ENCODE measurements at places on chromosomes 4 and X. TPM values are rescaled to one million over a fixed set of nuclear protein-coding genes. Genes with fewer than 3 reads are reported as not detected.

GRCh38 chr4:74132944-74133343 lies 25.0 kb upstream of the MTHFD2L start:
- no peak for DNase-seq
- H3K36me3 ChIP-seq, result no peaks in the 10 kb centered on the region
- no peak overlapping the region for H3K27ac ChIP-seq
- H3K27me3 ChIP-seq, result peaks cover 4% of the 10 kb centered on the region
- no peak overlapping the region for H3K4me3 ChIP-seq

GRCh38 chr4:88761342-88761741 lies 63.7 kb upstream of the NAP1L5 start:
- H3K27me3 ChIP-seq, result no peaks in the 10 kb centered on the region
- no peaks in the 10 kb centered on the region for H3K4me1 ChIP-seq
- no peaks in the 10 kb centered on the region for H3K36me3 ChIP-seq
- no peak overlapping the region for H3K4me3 ChIP-seq
- no peak overlapping the region for H3K27ac ChIP-seq
- DNase-seq, result no peak

DNA sequence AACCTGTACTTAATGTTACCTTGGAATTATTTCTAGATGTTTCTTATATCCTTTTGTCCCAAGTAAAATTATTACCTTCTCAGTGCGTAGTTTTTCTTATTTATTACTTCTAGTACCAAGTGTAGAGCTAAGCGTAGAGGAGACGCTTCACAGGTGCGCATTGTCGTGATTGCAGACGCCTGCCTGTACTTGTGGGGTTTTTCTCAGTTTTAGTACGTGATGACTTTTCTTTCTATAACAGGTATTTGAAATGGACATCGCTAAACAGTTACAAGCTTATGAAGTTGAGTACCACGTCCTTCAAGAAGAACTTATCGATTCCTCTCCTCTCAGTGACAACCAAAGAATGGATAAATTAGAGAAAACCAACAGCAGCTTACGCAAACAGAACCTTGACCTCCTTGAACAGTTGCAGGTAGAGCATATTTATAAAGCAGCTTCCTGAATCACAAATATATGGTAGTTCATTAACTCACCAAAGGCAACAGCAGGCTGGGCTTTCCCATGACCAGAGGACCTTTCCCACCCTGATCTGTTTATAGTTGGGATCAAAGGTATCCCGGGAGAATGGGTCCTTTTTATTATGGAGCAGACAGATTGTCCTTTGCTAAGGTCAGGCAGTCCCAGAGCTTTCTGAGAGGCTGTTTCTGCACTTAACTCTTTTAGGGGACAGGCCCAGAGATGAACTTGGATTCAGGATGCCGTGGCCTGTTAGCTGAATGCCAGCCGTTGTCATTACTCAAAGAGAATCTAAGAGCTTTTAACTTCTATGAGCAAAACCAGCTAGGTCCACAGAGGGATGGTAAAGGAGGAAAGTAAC lies 172.9 kb downstream of the PTTG2 start:
- DNase-seq, result peak; percentile 17
- H3K27me3 ChIP-seq, result no peaks in the 10 kb centered on the region
- peak overlapping the region; percentile 57 for H3K27ac ChIP-seq
- peaks cover 4% of the 10 kb centered on the region for H3K36me3 ChIP-seq

DNA sequence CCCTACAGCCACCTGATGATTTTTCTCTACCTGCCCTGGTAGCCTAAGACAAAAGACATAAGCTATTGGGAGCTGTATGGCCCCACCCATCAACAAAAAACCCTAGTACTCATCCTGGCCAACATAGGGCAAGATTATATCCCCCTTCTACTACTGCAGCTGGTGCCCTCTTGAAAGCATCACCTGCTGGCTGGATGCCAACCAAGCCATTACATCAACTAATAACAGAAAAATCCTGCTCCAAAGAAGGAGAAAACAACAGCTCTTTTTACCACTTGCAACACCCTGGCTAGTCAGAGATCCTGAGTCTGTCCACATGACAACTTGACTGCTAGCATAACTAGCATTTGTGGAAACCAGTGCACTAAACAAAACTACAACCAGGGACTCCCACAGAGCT lies 43.6 kb upstream of the UPRT start:
- peaks cover 7% of the 10 kb centered on the region for H3K4me1 ChIP-seq
- H3K4me3 ChIP-seq, result no peak overlapping the region
- H3K36me3 ChIP-seq, result no peaks in the 10 kb centered on the region
- H3K27me3 ChIP-seq, result no peaks in the 10 kb centered on the region
- H3K27ac ChIP-seq, result no peak overlapping the region

DNA sequence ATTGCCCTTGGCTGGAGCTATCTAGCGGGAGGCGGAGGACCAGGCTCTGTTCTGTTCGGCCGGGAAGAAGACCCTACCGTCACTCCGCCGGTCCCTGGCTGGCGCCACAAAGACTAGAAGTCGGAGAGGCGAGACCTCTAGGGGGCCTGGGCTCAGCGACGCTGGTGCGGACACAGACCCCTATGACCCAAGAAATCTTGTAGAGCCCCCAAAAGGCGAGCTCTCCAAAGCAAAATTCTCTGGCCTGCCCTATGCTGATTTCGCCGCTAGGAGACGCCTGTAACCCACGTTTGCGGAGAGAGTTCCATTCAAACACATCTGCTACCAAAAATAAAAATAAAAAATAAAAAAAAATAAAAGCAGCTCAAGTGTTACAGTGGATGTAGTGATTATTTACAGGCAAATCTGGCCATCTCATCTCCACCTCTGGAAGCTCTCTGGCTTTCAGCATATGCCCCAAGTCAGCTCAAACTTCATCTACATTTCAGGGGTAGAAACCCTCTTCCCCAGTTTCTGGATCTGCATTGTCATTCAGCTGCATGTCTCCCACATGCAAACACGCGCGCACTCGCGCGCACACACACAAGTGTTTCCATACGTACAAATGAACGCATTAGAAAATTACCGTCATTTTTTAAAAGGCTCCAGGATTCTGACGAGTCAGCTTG lies 2.4 kb upstream of the PCDH10 start:
- no peak overlapping the region for H3K4me3 ChIP-seq
- no peaks in the 10 kb centered on the region for H3K36me3 ChIP-seq
- no peak overlapping the region for H3K27ac ChIP-seq
- H3K27me3 ChIP-seq, result peaks cover 9% of the 10 kb centered on the region

- DNase-seq, result no peak
- no peak overlapping the region for H3K27ac ChIP-seq
- H3K4me3 ChIP-seq, result no peak overlapping the region
- H3K36me3 ChIP-seq, result no peaks in the 10 kb centered on the region
- no peaks in the 10 kb centered on the region for H3K4me1 ChIP-seq
- no peaks in the 10 kb centered on the region for H3K27me3 ChIP-seq
Measured at GRCh38 chrX:29590921-29591320, 624.4 kb upstream of the MAGEB2 start.

DNA sequence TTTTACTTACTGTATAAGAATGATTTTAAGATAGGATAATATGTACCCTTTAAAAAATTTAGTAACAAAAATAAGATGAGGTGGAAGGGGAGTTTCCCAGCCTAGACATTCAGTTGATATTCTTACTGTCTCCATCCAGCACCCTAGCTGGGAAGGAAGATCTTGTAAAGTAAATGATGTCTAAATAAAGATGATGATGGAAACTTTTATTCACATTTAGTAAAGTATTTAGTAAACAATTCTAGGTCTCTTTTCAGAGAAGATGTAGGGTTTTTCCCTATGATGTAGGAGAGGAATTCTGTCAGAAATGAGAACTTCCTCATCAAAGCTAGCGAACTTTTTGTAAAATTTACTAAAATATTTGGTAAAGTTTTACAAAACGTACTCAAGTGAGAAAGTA lies 136.8 kb downstream of the RAPGEF2 start:
- no peaks in the 10 kb centered on the region for H3K4me1 ChIP-seq
- no peak overlapping the region for H3K4me3 ChIP-seq
- H3K27me3 ChIP-seq, result no peaks in the 10 kb centered on the region
- no peak for DNase-seq
- H3K36me3 ChIP-seq, result no peaks in the 10 kb centered on the region

The PNMA3 gene
- not detected for polyA plus RNA-seq
